ENCODE measurements at places on chromosomes 2 and 18.

GRCh38 chr18:76260941-76261472 lies 234.0 kb downstream of the ZNF516 start:
- no peak overlapping the region for H3K4me3 ChIP-seq
- DNase-seq: no peak
- no peaks in the 10 kb centered on the region for H3K4me1 ChIP-seq

GRCh38 chr2:127090281-127091120 lies 16.5 kb downstream of the BIN1 start:
- peaks cover 37% of the 10 kb centered on the region for H3K4me1 ChIP-seq
- no peak for DNase-seq
- H3K27ac ChIP-seq: no peak overlapping the region
- H3K27me3 ChIP-seq: peaks cover 15% of the 10 kb centered on the region
- H3K4me3 ChIP-seq: no peak overlapping the region
- no peaks in the 10 kb centered on the region for H3K36me3 ChIP-seq

- no peaks in the 10 kb centered on the region for H3K27me3 ChIP-seq
- H3K4me1 ChIP-seq: no peaks in the 10 kb centered on the region
- no peak overlapping the region for H3K27ac ChIP-seq
- no peak overlapping the region for H3K4me3 ChIP-seq
Observed at GRCh38 chr2:67286981-67287759, 110.0 kb upstream of the ETAA1 start.

DNA sequence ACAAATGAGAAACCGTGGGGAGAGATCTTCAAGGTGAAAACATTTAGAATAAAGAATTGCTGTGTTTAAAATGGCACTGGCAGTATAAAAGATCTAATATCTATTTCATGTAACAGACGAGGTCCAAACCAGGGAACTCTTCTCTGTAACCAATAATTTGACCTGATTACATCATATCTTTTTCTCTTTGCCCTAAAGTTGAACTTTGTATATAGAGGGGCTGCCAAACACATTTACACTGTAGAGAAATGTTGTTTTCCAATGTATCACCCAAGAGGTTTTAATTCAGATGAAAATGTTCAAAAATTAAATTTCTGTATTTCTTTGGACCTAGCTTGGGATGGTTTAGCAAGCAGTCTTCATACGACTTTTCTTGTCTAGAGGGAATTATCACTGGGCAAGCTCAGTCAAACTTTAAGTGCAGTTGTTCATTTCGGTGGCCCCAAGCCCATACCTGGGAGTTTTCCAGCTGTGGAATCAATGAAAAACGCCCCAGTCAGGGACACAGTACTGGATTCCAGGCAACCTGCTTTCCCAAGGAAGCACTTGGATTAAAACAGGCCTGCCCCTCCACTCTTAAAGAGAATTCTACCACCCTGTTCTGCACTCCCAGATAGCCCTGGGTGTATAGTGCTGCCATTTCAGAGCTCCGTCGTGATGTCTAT lies 208.5 kb upstream of the FN1 start:
- H3K27ac ChIP-seq: no peak overlapping the region
- no peaks in the 10 kb centered on the region for H3K36me3 ChIP-seq
- H3K4me3 ChIP-seq: no peak overlapping the region
- no peak for DNase-seq
- no peaks in the 10 kb centered on the region for H3K4me1 ChIP-seq
- H3K27me3 ChIP-seq: no peaks in the 10 kb centered on the region

DNA sequence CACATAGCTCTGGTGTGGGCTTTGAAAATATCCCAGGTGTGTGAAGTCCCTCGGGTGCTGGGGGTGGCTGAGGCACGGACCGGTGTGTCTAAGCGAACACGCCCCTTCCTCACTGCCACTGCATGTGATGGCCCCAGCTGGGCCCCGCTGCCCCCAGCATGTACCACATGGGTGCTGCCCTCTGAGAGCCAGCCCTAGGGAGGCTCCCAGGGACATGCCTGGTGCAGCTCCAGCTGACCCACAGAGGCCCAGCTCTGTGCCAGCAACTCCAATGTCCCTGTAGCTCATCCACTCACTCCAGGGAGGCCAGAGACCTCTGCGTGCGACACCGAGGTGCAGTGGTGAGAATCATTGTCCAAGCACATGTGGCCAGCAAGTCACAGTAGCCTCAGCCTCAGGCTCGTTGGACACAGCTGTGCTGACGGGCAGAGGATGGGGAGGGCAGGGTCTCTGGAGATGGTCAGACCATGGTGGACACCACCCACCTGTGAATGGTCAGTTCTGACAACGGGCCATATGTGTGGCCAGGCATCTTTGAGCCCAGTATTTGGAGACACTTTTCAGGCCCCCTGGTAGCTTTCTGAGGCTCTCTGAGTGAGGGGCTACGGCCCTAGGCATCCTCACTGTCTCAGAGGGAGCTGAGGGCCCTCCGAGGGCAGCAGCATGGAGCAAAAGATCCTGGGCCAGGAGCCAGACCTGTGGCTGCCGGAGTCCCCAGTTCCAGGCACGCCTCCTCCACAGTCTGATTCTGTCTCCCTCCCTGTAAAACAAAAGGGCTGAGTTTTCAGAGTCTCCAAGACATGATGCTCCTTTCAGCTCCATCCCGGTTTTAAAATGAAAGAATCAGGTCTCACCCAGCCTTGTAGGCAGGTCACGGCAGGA lies 220.7 kb downstream of the NDUFA10 start:
- H3K27ac ChIP-seq: no peak overlapping the region
- no peaks in the 10 kb centered on the region for H3K4me1 ChIP-seq
- no peak overlapping the region for H3K4me3 ChIP-seq
- DNase-seq: no peak
- no peaks in the 10 kb centered on the region for H3K36me3 ChIP-seq
- peaks cover 24% of the 10 kb centered on the region for H3K27me3 ChIP-seq

GRCh38 chr18:12769136-12769535 lies 66.3 kb downstream of the PSMG2 start:
- no peak overlapping the region for H3K27ac ChIP-seq
- H3K36me3 ChIP-seq: no peaks in the 10 kb centered on the region
- peaks cover 5% of the 10 kb centered on the region for H3K4me1 ChIP-seq
- no peak for DNase-seq

DNA sequence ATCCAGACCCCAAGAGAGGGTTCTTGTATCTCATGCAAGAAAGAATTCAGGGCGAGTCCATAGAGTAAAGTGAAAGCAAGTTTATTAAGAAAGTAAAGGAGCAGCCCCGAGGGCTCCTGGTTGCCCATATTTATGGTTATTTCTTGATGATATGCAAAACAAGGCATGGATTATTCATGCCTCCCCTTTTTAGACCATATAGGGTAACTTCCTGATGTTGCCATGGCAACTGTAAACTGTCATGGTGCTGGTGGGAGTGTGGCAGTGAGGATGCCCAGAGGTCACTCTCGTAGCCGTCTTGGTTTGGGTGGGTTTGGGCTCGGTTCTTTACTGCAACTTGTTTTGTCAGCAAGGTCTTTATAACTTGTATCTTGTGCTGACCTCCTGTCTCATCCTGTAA lies 750.2 kb upstream of the FANCL start:
- H3K27ac ChIP-seq: no peak overlapping the region
- no peaks in the 10 kb centered on the region for H3K36me3 ChIP-seq
- no peaks in the 10 kb centered on the region for H3K4me1 ChIP-seq
- H3K27me3 ChIP-seq: no peaks in the 10 kb centered on the region

- H3K36me3 ChIP-seq: no peaks in the 10 kb centered on the region
- no peaks in the 10 kb centered on the region for H3K4me1 ChIP-seq
- no peak overlapping the region for H3K27ac ChIP-seq
- no peak overlapping the region for H3K4me3 ChIP-seq
Observed at GRCh38 chr18:67354091-67354490, 162.4 kb downstream of the DSEL start.

Measured in T-cell (primary cell).